Anterior cingulate cortex (tissue), 58 donors: ENCODE measurements at places on chromosomes 12 and 14.

DNA sequence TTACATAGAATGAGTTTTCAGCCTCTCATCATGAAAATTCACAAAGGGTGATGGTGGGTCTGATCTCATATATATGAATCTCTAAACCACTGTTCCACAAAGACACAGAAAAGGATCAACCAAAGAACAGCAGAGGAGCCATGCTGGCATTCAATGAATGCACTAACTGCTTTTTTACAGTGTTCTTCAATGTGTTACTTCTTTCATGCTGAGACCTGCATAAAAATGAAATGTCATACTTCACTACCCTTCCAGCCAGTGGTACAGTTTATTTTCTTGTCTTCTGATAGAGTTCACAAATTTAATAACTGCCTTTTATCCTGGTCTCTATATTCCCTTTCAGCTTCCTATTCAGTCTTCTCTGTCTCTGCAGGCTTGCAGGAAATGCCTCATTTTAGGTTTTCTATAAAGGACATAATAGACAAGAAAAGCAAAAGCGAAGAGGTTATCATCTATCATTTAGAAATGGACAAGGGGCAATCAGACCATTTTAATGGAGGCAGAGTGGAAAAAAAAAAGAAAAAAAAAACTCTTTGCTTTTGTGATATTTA lies 836.7 kb upstream of the FOXG1 start:
- no peak for DNase-seq

- DNase-seq = no peak
Measured at GRCh38 chr12:88643685-88644084, 63.4 kb upstream of the KITLG start.

DNA sequence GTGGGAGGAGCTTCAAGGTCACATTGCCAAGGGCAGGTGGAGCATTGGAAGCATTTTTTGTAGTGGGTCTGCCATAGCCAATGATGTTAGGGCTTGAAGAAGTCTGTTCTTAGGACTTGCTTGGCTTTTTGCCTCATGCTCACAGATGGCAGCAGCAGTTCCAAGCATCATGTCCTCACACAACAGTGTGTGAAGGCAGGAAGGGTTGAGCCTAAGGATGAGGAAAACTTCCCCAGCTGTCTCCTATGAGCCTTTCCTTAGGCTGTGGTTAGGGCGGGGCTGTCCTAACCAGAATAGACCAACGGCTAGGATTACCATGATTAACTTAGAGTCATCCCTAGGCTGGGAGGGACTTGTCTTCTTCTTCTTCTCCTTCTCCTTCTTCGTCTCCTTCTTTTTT lies 76.2 kb upstream of the KCNA1 start:
- no peak for DNase-seq

DNA sequence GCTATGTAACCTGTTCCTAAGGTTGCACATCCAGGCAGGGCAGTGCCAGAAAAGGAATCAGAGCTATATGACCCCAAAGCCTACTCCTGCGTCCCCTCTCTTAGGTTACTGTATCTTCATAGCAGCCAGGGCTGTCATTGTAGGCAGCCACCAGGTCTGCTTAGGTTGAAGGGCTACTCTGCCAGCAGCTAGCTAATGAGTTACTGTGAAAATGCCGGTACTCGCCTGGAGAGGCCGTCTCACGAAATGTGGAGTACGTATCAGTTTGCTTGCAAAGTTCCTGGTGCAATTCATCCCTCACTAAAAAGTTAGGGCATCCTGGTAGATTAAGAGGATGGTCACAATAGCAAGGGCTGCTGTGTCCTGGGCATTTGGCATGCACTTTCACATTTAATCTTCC lies 50.9 kb downstream of the RPH3A start:
- no peak for DNase-seq

DNA sequence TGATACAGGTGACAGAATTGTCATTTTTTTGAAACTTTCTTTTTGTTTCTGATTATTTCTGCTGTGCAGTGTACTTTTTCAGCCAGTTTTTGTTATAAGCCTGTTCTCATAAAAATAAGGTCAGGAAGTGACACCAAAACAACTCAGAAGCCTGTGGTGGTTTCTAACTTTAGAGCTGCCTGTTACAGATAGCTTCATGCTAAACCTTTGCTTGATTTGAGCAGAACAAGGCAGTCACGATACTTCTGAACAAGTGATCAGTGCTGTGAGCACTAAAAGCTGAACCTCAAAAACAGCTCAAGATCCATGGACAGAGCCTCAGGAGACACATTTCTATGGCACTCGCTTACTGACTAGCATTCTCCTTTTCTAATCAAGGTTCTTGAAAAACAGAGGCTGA lies 82.0 kb downstream of the PRKCH start:
- no peak for DNase-seq

- DNase-seq = no peak
Measured at GRCh38 chr14:81256289-81256960, 35.7 kb upstream of the GTF2A1 start.
